ENCODE measurements at places on chromosomes 12 and 14. TPM values are rescaled to one million over a fixed set of nuclear protein-coding genes. Genes with fewer than 3 reads are reported as not detected.
A peak's percentile ranks its signal among the peaks of the same experiment; 100 is the strongest.

Gene ISM2
- 0.21 TPM for total RNA-seq

DNA sequence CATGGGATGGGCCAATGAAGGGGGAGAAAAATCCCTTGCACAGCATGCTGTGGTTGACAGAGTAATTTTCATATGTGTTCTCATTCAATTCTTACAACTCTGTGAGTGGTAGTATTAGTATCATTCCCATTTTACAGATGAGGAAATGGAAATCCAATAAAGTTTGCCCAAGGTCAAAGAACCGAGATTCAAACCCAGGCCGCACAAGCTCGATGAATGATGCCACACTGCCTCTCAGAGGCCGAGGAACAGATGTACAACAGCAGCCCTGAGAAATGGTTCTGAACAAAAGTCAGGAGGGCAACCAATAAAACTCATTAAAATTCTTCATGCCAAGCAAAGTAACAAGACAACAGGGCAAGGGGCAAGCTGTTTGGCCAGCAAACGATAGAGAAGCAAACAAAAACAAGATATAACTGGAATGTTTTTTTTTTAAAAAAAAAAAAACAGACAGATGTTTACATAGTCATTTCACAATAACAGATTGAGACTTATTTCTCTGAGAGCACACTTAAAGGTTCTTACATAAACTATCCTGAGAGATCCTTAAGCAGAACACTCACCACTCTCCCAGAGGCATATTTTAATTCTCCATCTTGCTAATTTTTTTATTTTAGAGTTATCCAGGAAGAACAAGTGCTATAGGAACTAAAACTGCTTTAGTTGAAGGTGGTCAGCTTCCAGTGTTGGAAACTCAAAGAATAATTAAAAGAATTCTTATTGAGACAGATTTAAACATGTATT lies 85.8 kb downstream of the EXOC5 start:
- DNase-seq: peak; percentile 40

Gene NOVA1
- 21.8 TPM for total RNA-seq

DNA sequence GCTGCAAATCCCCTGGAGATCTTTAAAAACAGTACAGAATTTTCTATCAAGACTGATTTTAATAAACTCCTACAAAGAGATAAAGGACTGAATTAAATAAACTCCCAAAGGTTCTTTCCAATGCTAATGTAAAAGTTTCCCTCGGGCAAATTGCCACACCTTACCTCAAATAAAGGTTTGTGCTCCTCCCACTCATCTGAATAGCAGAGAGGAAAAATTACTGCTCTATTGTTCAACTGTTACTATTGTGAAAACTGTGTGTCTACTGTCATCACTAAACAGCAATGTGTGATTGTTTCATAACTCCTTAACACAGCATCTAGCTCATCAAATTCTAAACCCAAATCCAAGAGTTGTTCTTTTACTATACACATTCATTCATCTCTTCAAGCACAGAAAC lies 3.2 kb downstream of the SPTLC2 start:
- DNase-seq: no peak
